ENCODE measurements at places on chromosomes 1 and 21.

GRCh38 chr21:44612029-44612486, at the start of gene KRTAP10-8:
Gene KRTAP10-8, plus strand, starts transcription at chr21:44612079. Its CDS starts 22 bp downstream, at chr21:44612101.
- DNase-seq = no peak

DNA sequence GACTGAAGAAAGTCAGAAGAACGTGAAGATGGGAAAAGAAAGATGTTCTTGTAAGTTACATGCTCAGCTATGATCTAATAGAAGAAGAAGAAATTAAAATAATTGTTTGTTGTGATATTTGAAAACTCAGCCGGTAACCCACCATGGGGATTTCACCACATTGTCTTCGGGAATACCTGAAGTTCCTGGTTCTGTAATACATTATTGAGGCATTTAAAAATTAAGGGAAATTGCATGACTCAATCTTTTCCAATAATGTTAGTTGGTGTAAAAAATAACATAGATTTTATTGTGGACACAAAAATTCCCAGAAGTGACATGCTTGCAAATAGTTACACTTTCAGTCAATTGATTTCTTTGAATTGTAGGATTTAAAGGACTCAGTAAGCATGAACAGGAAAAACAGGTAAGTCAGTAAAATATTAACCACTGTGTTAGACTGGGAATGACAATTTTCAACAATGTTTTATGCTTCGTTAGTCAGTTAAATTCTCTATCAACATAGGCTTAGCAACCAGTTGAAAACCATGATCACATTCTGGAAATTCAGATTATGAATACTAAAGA, 745.1 kb downstream of the LTN1 start:
- no peak for DNase-seq

GRCh38 chr1:23817633-23818032, 7.6 kb downstream of the HMGCL start:
- DNase-seq = no peak

- DNase-seq = no peak
Measured at GRCh38 chr1:183281039-183281438, 95.0 kb downstream of the LAMC2 start.

- no peak for DNase-seq
Measured at GRCh38 chr1:33060579-33061083, 20.3 kb upstream of the AZIN2 start.

DNA sequence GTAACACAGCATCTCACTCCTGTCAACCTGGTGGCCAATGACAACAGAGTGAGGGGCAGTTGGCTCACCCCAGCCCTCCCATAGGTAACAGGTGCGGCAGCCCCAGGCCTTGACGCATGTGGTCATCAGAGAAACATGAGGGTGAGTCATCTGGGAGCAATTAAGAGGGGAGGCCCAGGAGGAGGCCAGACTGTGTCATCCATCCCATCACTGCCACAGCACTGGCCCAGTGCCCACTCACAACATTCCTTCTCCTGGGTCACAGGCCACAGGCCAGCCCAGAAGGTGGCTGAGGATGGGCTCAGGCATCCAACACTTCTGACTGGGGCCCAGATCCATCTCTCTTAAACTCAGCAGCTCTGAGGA, 17.1 kb downstream of the TEX35 start:
- DNase-seq = peak; percentile 70

GRCh38 chr1:92485381-92486250, 1.1 kb downstream of the GFI1 start:
- DNase-seq = peak; percentile 65

GRCh38 chr1:230160957-230161771, 94.1 kb downstream of the GALNT2 start:
- no peak for DNase-seq

GRCh38 chr1:116472431-116472961, 98.3 kb downstream of the CD58 start:
- no peak for DNase-seq

- no peak for DNase-seq
Measured at GRCh38 chr1:185091480-185091879, 46.1 kb downstream of the RNF2 start.

DNA sequence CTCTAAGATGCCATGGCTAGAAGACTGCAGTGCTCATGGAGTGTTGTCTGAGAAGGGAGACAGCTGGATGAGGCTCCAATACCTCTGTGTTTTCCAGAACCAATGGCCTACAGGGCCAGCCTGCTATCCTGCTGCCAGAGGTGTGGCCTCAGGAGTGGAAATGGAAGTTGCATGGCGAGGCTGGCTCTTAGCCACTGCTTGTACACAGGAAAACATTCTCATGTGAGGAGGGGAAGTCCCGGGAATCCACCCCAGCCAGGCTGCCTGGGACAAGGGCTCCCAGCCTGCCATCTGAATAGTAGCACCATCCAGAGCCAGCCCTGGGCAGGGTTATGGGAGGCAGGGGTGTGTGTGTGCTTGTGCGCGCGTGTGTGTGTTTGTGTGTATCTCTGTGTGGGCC, 56.5 kb downstream of the SDC3 start:
- no peak for DNase-seq

GRCh38 chr1:202145068-202145743, 669 bp upstream of the ARL8A start:
- no peak for DNase-seq

DNA sequence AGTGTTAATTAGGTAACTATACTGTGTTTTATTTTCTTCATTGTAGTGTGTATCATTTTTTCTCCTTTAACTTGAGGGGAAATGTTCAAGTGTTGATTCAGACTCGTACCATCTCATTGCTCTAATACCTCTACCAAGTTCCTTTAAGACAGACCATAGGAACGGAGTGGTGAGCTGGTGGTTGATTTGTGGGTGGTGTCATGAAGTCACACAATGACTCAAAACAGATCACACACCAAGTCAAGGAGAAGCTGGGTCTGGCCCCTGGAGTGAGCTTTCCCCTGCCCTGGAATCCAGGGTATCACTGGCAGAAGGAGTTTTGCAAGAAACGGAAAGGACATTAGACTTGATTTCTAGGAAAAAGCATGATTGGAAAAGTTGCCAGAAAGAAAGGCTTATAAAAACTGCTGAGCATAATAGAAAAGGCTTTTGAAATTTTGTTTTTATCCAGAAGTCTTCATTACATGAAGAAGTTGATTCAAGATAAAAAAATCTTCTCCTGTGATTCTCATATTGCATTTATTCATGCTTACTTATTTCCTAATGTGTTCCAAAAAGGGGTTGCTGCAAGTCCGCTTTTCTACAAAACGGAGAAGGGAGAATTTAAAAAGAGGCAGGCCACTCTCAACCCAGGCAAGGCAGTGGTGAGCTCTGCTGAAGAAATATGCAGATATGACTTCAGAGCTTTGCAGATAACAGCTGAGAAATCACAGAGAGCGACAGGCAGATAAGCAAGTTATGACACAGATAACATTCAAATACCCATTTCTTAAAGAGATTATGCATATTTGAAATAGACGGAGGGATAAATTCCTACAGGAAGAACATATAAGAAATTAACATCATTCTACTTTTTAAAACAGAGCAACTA, 79.7 kb downstream of the TBX19 start:
- no peak for DNase-seq

GRCh38 chr1:246519514-246519913, 12.4 kb upstream of the SMYD3 start:
- no peak for DNase-seq

DNA sequence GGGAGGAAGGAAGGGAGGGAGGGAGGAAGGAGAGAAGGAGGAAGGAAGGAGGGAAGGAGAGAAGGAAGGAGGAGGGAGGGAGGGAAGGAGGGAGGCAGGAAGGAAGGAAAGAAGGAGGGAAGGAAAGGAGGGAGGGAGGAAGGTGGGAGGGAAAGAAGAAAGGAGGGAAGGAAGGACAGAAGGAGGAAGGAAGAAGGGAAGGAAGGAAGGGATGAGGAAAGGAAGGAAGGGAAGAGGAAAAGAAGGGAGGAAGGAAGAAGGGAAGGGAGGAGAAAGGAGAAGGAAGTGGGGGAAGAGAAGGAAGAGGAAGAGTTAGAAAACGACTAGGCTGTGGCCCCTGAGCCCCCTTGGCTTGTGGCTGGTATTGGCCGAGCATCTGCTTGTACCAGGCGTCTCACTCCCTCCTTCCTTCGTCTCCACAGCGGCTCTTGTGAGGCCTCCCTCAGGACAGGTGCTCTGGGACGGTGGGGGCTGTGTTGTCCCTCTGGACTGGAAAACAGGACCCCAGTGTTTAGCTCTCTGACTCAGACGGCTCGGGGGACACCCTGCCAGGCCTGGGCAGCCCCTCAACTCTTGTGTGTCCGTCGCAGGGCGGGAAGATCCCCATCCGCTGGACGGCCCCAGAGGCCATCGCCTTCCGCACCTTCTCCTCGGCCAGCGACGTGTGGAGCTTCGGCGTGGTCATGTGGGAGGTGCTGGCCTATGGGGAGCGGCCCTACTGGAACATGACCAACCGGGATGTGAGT, 36.2 kb upstream of the C1QA start:
- no peak for DNase-seq

GRCh38 chr1:181424786-181425403, 58.4 kb upstream of the CACNA1E start:
- peak; percentile 58 for DNase-seq

- no peak for DNase-seq
Measured at GRCh38 chr1:220182111-220182510, 88.2 kb downstream of the IARS2 start.

DNA sequence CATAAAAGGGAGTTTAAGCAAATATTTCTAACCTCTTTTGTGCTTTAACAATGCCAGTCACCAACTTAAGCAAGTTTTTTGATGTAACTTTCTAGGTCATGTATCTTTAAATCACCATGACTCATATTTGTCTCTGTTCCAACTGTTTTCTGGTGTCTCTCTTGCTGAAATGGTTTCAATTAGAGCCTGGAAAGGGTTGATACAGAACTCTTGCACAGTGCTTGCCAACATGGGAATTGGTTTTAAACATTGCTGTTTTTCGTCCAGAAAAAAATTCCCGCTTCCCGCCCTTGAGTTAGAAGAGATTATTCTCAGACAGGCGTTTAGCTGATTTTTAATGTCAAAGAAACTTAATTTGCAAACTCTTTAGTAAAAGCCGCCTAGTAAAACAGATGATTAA, 46.4 kb upstream of the SLC22A15 start:
- no peak for DNase-seq

- DNase-seq = peak; percentile 28
Measured at GRCh38 chr1:1208713-1209433, 2.5 kb upstream of the TNFRSF18 start.

DNA sequence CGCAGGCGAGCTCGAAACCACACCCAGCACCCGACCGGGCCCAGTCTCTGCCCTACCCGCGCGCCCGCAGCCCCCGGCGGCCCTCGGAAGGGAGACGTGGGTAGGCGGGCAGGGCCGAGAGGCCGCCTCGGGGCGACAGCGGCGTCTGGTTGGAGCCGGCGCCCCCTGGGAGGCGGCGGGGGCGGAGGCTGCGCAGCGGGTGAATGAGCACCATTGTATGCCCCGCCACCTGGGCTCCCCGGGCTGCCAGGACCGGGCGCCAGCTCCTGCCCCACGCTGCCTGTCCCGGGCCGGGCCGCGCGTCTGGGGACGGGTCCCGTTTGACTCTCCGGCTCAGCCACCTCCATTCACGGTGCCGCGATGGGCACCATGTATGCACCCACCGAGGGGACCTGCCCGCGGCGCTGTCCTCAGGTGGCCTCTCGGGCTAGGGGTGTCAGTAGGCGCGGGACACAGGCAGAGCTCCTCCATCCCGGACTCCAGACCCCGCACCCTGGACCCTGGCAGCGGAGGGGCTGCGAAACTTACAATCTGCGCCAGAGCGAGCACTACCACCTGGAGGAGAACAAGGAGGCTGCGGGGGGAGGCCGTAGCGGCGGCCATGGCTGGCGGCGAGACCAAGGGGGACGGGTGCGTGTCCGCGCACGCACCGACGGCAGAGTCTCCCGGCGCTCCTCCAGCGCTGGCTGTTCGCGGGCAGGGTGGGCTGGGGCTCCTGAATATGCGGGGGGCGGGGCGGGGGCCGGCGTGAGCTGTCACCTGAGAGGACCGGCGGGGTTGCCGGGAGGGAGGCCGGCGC, at the start of gene COL9A2:
COL9A2 (minus strand) TSS at position 692 of the 799 bp plus-strand sequence; CDS start at position 603, 89 bp downstream.
- no peak for DNase-seq

- no peak for DNase-seq
Measured at GRCh38 chr1:219147571-219148019, 26.1 kb upstream of the LYPLAL1 start.

- DNase-seq = no peak
Measured at GRCh38 chr1:112461200-112461871, 47.4 kb upstream of the WNT2B start.

GRCh38 chr1:64095832-64096231, 107.6 kb upstream of the UBE2U start:
- DNase-seq = no peak

DNA sequence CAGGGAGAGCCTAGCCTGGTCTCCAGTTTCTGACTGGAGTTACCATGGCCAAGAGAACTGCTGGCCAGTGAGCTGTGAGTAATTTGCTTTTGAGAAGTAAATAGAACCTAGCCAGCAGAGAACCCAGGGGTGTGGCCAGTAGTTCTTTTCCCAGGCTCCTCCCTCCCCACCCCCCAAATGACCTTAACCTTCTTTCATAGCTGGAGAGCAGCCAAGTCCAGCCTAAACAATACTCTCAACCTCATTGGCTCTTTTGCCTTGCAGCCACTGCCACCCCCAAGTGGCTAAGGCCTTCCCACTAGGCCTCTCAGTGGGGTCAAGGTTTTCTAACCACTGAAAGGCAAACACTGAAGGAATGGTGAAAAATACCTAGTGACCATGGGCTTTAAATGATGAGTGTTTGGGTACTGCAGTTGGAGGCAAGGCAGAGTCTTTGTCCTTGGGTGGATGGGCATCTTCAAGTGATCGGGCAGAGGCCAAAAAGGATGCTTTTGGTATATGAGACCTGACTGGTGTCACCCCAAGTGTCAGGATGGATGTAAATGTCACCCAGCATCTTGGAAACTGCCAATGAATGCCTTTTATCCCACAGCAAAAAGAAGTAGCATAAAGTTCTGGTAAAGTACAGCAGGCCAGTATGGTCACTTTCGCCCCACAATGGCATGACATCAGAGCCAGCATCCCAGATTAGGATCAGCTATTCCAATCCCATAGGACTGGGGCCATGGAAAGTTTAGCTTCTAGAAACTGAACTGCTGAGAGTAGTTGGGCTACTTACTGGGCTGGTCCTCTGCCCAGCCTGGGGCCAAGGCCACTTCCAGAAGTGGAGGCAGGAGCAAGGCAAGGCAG, 3.5 kb upstream of the PIGV start:
- no peak for DNase-seq

DNA sequence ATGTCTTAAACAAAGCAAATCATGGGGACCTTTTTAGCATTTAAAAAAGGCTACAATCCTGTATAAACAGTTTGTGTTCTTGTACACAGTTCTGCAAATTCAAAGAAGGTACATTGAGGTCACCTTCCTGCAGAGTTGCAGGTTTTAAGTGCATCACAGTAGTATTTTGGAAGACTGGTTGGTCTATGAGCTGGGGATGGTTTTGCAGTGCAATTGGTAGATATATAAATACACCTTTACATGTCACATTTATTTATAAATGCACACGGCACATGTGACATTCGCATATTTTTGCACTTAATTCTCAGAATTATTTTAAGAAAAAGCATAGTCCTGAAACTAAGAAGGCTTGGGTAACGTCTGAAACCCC, 599 bp upstream of the ITPKB start:
- DNase-seq = no peak

GRCh38 chr1:75135573-75136194, 1.5 kb downstream of the LHX8 start:
- no peak for DNase-seq

Measured in 8988T (cell line).